ENCODE measurements at places on chromosomes 3 and 15. TPM values are rescaled to one million over a fixed set of nuclear protein-coding genes. Genes with fewer than 3 reads are reported as not detected.

GRCh38 chr15:83721981-83722380 lies 68.1 kb downstream of the ADAMTSL3 start:
- DNase-seq, result no peak

GRCh38 chr3:48402281-48402732 lies 27.6 kb downstream of the PLXNB1 start:
- DNase-seq, result no peak

GRCh38 chr15:86073281-86073680 lies 6.4 kb upstream of the AGBL1 start:
- DNase-seq, result no peak

DNA sequence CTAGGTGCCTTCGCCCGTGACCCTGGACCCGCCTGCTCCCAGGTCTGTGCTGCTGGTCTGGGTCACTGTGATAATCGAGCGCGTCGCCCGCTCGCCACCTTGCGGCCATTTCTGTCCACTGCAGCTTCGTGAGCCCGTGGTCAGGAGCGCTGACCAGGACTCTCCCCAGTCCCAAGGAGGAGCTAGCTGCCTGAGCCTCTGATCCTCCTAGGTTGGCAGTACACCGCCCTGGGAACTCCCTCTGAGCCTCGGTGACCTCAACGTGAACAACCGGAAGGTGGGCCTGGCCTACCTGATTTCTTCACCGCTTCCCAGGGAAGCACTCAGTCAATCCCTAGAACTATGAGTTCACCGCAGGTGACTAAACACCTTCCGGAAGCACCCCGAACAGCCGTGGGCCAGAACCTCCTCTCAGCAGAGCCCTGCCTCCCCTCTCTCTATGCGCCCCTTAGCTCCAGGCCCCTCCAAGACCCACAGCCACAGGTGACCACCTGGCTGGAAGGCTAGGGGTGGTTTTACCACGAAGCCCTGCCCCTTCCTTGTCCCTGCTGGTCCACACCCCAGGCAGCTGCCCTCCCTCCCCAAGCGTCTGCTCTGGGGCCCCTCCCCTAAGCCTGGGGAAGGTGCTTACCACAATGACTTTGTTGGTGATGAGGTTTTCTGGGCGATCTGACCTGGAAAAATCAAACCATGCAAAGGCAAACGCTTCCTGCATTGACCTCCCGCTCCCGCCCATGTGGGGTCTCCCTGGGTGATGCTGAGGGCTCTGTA lies 9.7 kb downstream of the PLA2G4D start:
- DNase-seq, result no peak

GRCh38 chr15:70382762-70383458 lies 285.2 kb upstream of the TLE3 start:
- no peak for DNase-seq

DNA sequence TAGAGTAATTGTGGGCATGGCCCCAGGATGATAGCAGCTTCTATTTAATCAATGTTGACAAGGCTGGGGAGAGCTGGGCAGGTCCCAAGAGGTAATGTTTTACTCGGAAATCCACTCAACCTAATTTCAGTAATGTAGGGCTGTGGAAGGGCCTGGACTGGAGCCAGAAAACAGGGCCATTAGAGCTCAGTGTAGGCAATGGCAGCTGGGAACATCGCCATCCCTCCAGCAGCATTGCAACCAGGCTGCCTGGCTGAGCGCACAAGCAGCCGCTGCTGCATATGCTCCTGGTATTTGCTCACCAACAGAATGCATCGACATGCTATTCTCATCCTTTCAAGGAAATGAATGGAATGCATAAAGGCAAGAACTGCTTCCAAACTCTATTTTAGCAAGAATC lies 90.0 kb downstream of the GAP43 start:
- DNase-seq, result no peak

DNA sequence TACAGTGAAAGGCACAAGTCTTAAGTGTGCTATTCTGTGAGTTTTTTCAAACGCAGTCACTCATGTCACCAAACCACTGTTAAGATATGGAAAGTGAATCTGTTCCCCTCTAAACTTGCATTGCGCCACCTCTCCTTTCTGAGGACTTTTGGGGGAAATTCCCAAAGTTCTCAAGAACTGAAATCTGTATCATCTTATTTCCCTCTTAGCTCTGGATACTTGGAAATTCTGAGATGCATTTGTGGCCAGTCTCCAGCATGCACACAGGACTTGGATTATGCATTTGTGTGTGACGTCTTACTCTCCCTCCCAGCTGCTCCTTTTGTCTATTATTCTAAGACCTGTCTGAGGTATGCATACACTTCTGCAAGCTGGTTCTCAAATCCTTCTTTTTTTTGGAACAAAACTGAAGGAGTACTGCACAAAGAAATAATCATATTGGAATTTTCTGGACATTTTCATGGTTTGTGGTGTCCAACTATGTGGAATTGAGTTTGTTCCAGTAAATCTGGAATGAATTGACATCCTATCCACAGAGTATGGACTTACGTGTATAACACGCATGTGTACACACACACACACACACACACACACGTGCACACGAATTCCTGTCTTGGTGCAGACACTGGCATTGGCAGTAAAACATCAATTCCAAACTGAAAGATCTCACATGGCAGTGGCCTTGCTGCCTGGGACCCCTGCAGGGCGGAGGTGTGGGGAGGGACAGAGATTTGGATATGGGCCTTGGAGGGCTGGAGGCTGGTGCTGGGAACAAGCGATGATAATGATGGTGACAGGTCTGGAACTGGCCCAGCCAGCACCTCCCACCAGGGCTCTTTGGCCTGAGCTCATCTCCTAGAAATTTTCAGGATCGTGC lies 8.2 kb upstream of the LCTL start:
- DNase-seq, result no peak

- DNase-seq, result no peak
These were observed 124.1 kb upstream of the TMCO5A start for GRCh38 chr15:37810381-37810780.

- DNase-seq, result no peak
These were observed 118.8 kb upstream of the DAZL start for GRCh38 chr3:16723978-16724377.

DNA sequence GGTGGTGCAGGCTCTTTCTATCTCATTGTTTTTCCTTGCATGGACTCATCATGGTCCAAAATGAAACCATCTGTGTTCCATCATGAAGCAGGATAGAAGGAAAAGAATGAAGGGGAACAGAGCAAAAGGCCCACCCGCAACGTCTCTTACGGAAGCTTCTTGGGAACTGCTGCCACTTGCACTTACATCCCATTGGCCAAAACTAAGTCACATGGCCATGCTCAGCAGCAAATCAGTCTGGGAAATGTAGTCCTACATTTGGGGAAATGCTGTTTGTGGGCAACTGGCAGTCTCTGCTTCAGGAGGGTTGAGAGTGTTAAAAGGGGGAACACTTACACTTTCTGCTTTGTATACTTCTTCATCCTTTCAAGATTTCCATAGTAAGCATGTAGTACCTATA lies 191.6 kb downstream of the SV2B start:
- DNase-seq, result no peak

DNA sequence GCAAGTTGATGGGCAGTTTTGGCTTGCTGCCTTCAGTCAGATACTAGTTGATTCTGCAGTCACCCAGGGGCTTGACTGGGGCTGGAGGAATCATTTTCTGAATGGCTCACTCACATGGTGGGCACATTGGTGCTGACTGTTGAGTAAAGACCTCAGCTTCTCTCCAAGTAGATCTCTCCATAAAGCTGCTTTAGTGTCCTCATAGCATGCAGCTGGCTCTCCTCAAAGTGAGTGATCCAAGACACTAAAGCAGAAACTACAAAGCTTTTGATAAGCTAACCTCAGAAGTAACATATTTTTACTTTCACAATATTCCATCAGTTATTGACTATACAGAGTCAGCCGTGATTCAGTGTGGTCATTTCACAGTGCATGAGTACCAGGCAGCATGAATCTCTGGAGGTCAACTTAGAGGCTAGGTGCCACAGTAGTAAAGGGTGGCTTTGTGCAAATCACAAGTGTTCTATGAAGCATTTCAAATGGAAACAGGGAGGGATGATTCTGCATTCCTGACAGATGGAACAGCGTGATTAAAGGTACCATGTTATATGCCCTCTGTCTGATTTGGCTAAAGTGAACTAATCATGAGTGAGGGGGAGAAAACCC lies 24.3 kb upstream of the ATP8B4 start:
- no peak for DNase-seq

- no peak for DNase-seq
These were observed 199.7 kb downstream of the ARRDC4 start for GRCh38 chr15:98160236-98160635.

- DNase-seq, result no peak
These were observed 69.3 kb upstream of the RGMA start for GRCh38 chr15:93158097-93158900.

DNA sequence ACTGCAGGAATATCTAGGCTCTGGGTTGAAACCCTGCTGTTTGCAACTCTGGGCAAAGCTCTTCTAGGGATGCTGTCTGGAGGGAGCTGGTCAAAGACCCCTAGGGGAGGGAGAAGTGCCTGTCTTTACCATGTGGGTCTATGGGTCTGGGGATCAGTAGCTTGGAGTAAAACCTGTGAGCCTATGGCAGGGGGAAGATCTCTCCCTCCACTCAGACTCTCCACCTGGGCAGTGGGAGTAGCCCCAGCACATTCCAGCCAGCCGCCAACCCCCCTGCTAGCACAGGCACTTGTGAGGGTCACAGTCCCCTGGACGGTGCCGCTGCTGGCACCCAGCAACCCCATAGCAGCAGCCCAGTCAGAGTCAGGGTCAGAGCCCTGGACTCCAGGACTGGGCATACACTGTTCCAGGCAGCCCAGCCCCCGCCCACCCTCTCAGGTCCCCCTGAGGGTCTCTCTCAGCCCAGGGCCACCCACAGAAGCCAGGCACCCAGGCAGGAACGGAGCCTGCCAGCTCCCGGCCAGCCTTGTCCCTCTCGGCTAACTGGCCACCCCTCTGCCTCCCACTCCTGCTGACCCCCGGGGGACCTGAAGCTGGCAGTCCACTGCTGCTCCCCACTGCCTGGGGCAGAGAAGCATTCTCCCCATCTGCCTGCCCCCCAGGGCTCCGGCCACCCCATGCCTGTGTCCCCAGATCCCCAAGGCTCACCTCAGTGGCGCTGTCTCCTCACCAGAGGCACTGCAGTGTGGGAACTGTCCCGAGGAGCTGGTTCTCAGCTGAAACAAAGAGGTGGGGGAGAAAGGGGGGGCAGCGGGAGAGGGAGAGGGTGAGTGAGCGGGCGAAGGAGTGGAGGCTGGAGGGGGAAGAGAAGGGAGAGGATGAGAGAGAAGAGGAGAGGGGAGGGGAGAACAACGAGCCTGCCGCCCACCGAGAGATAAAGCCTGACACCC lies 10.8 kb downstream of the GLYCTK start:
- no peak for DNase-seq

- no peak for DNase-seq
These were observed 7.9 kb upstream of the TNK2 start for GRCh38 chr3:195916291-195916690.

- no peak for DNase-seq
These were observed 26.3 kb downstream of the LINGO1 start for GRCh38 chr15:77606142-77607034.

GRCh38 chr15:91073077-91073476 lies 27.0 kb upstream of the SV2B start:
- no peak for DNase-seq

- DNase-seq, result no peak
These were observed 72.3 kb downstream of the CHSY1 start for GRCh38 chr15:101179341-101180153.

- no peak for DNase-seq
These were observed 43.2 kb downstream of the NBEAL2 start for GRCh38 chr3:47022641-47023071.

DNA sequence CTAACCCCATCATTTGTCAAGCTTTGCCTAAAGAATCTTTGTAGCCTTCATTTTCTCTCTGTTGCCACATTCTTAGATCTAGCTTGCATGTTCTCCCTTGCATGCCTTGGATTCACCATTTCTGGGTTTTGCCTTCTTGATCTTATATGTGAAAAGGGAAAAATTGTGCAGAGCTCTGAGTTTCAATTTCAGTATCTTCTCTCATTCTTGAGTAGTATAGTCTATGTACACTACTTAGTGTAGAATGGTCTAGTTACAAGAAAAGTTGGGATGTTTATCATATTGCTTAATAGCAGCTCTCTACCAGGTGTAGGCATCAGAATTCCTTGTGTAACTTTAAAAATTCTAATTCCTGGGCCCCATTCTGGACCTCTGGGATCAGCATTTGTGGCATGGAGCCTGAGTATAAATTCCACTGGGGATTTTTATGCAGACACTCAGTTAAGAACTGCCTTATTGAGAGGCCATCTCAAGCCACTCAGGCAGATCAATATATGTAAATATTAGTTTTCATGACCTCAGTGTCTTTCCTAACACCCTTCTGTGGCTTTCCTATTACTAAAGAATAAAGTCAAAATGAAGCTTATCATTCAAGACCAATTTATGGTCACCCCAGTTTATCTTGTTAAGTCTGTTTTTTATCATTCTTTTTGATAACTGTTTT lies 23.4 kb downstream of the GTF2E1 start:
- DNase-seq, result no peak

DNA sequence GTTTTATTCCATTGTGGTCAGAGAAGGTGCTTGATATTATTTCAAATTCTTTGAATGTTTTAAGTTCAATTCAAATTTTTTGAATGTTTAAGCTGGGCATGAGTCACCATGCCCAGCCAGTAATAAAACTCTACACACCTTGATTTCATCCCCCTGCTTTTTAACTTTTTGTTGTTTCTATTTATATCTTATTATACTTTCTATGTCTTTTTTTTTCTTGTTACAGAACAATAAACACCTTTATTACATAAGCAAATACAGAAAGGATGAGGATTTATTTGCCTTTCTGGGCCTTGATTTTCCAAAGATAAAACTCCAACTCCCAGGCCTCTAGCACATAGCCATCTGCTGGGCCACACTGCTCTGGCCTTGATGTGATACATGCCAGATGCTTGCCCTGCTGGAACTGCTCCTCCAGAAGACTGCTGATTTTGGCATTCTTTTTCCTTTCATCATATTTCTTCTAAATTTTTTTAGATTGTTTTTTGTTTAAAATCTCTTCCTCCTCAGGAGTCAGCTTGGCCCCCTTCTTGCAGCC lies 14.0 kb downstream of the DNAH12 start:
- DNase-seq, result no peak

GRCh38 chr15:89085289-89085926 lies 2.8 kb upstream of the ABHD2 start:
- DNase-seq, result no peak

- DNase-seq, result no peak
These were observed 42.2 kb upstream of the PRR23E start for GRCh38 chr3:127150513-127151250.

- DNase-seq, result no peak
These were observed 106.7 kb upstream of the SNRPN start for GRCh38 chr15:24848050-24848449.

GRCh38 chr15:42018306-42019224 lies 2.3 kb downstream of the PLA2G4E start:
- DNase-seq, result no peak

The MME gene
- 466 TPM for polyA plus RNA-seq

The SST gene
- 3.3 TPM for polyA plus RNA-seq

The GPR156 gene
- 2.7 TPM for polyA plus RNA-seq

The LIPH gene
- 1.2 TPM for polyA plus RNA-seq

The SNX33 gene
- polyA plus RNA-seq, result 19.4 TPM

The HIGD2B gene
- not detected for polyA plus RNA-seq

The FILIP1L gene
- 15.3 TPM for polyA plus RNA-seq

The SCAMP5 gene
- 30.0 TPM for polyA plus RNA-seq

The OR4M2 gene
- not detected for polyA plus RNA-seq

The ST3GAL6 gene
- 67.5 TPM for polyA plus RNA-seq

The RASGRP1 gene
- polyA plus RNA-seq, result 10.5 TPM

The FAM81A gene
- polyA plus RNA-seq, result 18.5 TPM

The TP63 gene
- 1.5 TPM for polyA plus RNA-seq

The ALDH1L1 gene
- 49.0 TPM for polyA plus RNA-seq

The CELF6 gene
- 5.2 TPM for polyA plus RNA-seq

The LARP6 gene
- 18.5 TPM for polyA plus RNA-seq

The BCL6 gene
- 14.6 TPM for polyA plus RNA-seq

The CCK gene
- 0.57 TPM for polyA plus RNA-seq

The MITF gene
- 42.5 TPM for polyA plus RNA-seq

The RAD54L2 gene
- 18.7 TPM for polyA plus RNA-seq

The UNC13C gene
- 6.7 TPM for polyA plus RNA-seq

Data from left renal cortex interstitium (tissue), 4 donors.